Activated T-helper 17 cell treated with anti-CD3 and anti-CD28 coated beads, Interleukin-2, amount 50 U/mL, for 72 hours (primary cell): ENCODE measurements at places on chromosomes 5 and 9. TPM values are rescaled to one million over a fixed set of nuclear protein-coding genes. Genes with fewer than 3 reads are reported as not detected.

- no peak for ATAC-seq
Observed at GRCh38 chr5:10768328-10768899, 7.4 kb upstream of the DAP start.

DNA sequence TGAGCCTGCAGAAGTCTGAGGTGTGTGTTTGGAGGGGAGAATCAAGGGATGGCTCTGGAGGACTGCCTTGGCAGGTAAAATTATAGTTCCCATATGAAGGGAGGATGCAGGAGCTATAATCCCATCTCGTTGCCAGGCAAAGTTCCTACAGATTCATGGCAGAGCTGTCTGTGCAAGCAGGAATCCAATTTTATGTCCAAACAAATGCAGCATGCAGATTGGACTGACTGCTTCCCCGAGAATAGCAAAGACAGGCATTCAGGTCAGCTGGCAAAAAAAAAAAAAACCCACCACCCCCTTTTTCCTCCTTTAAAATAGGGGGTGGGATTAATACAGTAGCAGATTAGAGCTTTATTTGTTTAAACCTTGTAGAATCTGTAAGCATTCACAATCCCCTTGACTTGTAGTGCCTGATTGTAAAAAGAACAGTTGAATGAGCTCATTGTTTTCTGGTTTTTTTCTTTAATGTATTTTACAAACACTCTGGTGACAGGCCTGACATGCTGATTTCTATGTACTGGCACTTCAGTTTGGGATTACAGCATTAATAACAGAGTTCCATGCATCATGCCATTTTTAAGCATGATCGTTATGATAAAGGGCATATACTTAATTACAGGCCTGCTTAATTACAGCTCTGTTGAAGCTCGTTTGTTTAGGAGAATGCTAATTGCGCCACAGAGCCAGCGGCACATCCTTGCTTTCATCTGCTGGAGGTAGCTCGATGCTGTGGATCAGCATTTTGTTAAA lies 141.4 kb upstream of the LMX1B start:
- no peak for ATAC-seq

GRCh38 chr5:88732181-88732633 lies 150.8 kb downstream of the MEF2C start:
- ATAC-seq, result no peak

Gene ZNF454
- not detected for total RNA-seq

DNA sequence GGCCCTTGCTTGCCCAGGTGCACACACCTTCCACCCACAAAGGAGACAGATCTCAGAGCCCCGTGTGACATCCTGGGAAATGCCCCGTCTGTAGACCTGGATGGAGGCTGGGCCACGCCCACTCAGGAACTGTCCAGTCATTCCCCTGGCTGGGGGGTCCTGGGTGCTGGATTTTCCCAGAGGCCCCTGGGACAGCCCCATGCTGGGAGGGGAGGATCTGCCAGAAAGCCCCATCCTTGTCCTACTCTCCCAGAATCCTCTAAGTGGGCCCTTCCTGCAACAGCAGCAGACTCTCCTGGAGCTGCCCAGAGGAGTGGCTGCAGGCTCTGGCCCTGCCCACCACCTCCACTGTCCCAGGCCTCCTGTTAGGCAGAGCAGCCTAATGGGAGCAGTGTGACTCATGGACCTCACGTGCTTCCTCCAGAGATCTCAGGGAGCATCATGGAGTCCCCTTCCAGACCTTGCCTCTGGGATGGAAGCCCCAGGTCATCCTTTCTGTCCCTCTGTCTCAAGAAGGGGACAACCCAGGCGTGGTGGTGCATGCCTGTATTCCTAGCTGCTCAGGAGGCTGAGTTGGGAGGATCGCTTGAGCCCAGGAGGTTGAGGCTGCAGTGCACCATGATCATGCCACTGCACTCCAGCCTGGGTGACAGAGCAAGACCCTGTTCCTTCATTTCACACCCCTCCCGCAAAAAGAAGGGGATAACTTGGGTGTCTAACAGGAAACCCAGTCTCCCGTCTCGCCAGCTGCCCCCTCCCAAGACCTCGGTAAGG lies 51.7 kb downstream of the JADE2 start:
- peak; percentile 48 for ATAC-seq

DNA sequence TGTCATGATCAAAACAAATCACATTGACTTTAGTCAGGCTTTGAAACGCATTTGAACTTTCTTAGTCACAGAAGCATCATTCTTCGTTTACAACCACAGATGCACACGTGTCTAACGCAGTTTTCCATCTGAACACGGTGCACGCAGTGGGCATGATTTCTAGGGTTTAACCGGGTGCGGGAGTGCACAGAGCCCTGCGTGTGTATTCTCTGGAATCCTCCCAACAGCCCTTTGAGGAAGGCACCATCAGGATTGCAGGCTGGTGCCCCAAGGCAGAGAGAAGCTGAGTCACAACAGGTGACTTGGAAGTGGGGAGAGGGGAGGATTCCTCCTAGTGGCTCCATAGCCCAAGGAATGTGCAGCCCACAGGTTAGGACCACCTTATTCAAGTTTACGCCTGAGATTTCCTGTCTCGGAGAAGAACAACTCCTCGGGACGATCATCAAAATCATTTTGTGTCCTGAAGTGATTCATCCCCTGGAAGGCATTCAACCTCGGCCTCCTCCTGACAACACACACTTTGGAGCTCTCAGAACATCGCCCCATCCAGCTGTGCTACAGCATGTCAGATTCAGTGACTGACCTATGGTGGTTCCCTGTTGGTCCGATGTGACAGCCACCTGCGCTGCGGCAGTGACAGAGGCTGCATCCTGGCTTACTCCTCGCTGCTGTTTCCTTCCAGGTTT lies 13.1 kb downstream of the ROPN1L start:
- ATAC-seq, result no peak

Gene ZFP2
- total RNA-seq, result 0.35 TPM

Gene SPINK7
- not detected for total RNA-seq

Gene PDGFRB
- total RNA-seq, result 0.26 TPM

DNA sequence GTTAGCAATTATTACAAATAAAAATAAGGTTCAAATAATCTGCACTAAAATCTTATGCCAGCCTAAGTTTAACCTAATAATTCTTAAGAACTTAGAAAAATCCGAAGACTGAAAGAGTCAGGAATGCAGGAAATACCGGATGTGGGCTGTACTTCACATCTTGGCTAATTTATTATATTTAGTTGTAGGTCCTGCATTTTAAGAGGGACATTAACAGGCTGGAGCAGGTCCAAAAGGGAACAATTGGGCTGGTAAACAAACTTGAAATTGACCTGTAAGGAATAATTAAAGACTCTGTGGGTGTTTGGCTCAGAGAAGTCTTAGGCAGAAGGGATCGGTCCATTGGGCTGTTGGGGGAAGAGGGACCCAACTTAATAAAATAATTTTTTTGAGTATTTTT lies 18.4 kb downstream of the GLRA1 start:
- ATAC-seq, result no peak

Gene PCDHB7
- total RNA-seq, result not detected

- peak; percentile 96 for ATAC-seq
Observed at GRCh38 chr9:7976167-7976755, 176.7 kb upstream of the DMAC1 start.

DNA sequence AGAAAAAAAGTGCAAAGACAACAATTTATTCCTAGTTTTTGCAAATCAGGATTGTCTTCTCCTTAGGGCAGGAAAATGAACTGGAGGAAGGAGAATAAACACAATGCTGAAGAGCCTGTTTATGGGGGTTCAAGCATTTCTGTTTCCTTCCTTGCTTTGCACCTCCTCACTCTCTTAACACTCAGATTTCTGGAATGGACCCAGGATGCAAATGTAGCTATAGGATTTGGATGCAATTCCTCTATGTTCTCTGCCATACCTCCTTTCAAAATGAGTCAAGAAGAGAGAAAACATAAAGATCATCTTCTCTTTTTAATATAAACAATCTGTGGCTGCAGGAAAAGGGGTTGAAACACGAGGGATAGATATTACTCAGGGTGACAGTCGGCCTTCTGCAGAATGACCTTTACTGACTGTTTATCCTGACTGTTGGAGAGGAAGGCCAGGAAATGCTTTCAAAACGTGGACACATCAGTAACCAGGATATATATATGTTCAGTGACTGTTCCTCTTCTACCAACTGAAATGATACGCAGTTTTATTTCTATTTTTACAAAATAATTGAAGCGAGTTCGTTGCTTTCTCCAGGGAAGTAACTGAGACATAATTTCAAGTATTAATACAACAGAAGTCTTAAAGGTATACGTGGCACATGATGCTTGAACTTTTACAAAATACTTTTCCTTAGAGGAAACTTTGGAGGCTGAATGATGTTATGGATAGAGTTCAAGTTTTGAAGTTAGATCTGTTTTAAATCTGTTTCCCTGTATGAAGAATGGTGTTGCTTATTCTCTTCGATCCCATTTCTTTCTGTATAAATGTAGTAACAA lies 44.4 kb downstream of the ACTBL2 start:
- ATAC-seq, result no peak

DNA sequence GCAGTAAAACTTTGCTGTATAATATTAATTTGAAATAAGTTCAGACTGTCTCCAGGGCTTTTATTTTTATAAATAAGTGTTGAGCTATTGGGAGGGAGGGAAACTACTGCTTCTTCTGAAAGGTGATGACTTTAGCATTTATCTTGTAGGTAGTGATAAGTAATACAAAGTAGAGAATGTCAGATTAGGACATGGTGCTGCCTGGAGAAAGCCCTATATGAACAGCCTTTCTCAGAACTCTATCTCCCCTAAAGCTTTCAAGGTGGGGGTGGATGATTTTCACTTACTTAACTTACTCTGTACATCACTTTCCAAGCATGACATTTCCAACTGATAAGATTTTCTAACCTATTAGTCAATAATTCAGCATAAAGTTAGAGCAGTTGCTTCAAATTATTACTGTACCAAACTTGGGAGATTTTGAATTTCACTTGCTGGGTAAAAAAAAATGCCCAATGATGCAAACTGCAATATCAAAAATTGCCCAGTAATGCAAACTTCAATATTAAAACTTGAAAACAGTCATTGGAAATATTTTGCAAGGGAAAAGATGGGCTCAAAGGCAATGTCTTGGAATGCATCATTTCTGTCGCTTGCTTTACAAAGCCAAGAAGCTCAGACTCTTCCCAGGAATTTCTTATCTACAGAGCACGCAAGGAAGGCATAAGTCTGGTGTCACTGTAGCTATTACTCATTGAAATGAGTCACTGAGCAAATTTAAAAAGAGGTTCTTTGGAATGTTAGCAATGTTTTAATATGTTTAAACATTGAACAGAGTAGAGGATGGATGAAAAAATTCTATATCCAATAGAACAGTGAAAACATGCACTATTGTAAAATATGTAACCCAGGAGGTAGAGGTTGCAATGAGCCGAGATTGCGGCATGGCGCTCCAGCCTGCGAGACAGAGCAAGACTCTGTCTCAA lies 569.5 kb downstream of the PSAT1 start:
- no peak for ATAC-seq
